Hepatocyte (in vitro differentiated cells): ENCODE measurements at places on chromosomes 2 and 18. TPM values are rescaled to one million over a fixed set of nuclear protein-coding genes. Genes with fewer than 3 reads are reported as not detected.

Gene LIMS2
- total RNA-seq: 3.9 and 4.0 TPM in 2 replicates

Gene APLF
- total RNA-seq: 4.9 and 5.0 TPM in 2 replicates

- no peaks in the 10 kb centered on the region for H3K36me3 ChIP-seq
- DNase-seq: no peak
- H3K27me3 ChIP-seq: peaks cover 83% of the 10 kb centered on the region
- H3K4me1 ChIP-seq: peaks cover 8% of the 10 kb centered on the region
These were observed 664 bp downstream of the NETO1 start for GRCh38 chr18:72866901-72867745.

DNA sequence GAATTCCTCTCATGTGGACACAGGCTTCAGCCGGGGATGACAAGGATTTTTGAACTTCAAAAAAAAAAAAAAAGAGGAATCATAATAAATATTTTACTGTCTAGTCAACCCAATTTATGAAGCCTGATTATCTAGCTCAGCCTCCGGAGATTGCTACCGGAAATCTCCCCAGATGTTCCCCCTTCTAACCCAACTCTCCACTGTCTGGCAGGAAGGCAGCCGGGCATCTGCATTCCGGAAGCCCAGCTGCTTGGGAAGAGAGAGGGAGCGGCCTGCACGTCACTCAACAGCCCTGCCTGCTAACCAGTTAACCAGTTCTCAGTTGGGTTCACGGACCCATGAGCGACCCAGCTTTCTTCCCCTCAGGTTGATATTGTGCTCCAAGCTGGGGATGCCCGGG, 87.2 kb upstream of the POU3F3 start:
- no peaks in the 10 kb centered on the region for H3K4me1 ChIP-seq
- H3K36me3 ChIP-seq: no peaks in the 10 kb centered on the region
- H3K27ac ChIP-seq: no peak overlapping the region
- DNase-seq: no peak
- no peak overlapping the region for H3K4me3 ChIP-seq

DNA sequence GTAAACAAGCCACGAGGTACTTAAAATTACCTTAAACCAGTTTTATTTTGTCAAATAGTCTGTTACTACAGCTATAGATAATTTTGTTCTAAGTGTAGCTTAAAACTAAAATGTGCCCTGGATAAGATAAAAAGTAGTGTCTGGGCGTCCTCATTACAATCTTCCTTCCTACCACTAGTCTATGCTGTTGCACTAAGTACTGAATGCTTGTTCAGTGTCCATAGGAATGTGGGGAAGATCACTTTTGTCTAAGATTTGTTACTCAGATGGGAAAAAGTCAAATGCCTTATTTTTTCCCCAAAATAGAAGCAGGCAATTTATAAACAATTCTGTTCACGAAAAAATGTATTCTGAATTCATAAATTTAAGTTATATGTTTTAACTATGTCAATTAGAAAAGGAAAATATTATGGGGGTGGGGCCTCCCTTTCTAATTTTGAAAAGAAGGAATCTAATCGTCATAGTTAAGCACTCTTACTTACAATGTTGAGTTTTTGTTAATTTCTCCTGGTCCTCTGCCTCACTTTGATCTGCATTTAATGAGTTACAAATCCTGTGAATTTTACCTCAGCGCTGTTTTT, 140.4 kb upstream of the VRK2 start:
- no peaks in the 10 kb centered on the region for H3K27me3 ChIP-seq
- no peak overlapping the region for H3K4me3 ChIP-seq
- H3K27ac ChIP-seq: no peak overlapping the region
- H3K36me3 ChIP-seq: no peaks in the 10 kb centered on the region
- peak; percentile 55 for DNase-seq
- H3K4me1 ChIP-seq: no peaks in the 10 kb centered on the region

GRCh38 chr18:10420561-10421352, 33.7 kb upstream of the APCDD1 start:
- H3K4me3 ChIP-seq: no peak overlapping the region
- H3K4me1 ChIP-seq: no peaks in the 10 kb centered on the region
- H3K27ac ChIP-seq: no peak overlapping the region
- no peak for DNase-seq

DNA sequence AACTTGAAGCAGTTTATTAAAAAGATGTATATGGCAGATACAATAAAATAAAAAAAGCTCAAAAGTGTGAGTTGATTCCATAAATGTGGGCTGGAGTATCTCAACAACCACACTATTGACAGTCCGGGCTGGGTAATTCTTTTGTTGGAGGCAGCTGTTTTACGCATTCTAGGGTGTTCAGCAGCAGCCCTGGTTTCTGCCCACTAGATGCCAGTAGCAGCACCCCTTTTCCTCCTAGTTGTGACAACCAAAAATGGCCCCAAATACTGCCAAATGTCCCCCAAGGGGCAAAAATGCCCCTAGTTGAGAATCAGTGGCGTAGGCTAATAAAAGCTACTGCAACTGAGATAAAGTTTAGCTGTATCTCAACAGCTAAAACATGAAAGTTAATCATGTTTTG, 44.8 kb downstream of the CHMP3 start:
- no peaks in the 10 kb centered on the region for H3K27me3 ChIP-seq
- no peak overlapping the region for H3K27ac ChIP-seq
- no peaks in the 10 kb centered on the region for H3K36me3 ChIP-seq
- peak; percentile 8 for DNase-seq

DNA sequence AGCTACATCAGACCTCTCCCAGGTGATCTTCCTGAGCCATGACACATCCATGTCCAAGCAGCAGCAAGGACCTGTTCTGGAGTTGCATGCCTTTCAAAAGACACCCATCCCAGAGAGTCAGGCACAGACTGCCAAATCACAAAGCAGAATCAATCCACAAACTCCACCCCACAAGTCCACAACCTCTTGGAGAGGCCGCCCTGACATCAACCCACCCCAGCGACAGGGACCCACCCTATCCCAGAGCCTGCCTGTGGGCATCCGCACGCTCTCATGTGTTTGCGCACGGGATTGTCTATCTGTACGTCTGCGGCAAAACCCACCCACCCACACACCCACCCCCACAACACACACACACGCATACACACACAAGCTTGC, 11.9 kb downstream of the SMAD7 start:
- peaks cover 96% of the 10 kb centered on the region for H3K4me1 ChIP-seq
- H3K4me3 ChIP-seq: no peak overlapping the region
- no peak for DNase-seq
- no peaks in the 10 kb centered on the region for H3K36me3 ChIP-seq

GRCh38 chr2:66443979-66444861, 9.3 kb downstream of the MEIS1 start:
- H3K4me1 ChIP-seq: peaks cover 8% of the 10 kb centered on the region
- no peak overlapping the region for H3K4me3 ChIP-seq
- no peaks in the 10 kb centered on the region for H3K36me3 ChIP-seq
- H3K27ac ChIP-seq: peak overlapping the region; percentile 93
- DNase-seq: no peak

DNA sequence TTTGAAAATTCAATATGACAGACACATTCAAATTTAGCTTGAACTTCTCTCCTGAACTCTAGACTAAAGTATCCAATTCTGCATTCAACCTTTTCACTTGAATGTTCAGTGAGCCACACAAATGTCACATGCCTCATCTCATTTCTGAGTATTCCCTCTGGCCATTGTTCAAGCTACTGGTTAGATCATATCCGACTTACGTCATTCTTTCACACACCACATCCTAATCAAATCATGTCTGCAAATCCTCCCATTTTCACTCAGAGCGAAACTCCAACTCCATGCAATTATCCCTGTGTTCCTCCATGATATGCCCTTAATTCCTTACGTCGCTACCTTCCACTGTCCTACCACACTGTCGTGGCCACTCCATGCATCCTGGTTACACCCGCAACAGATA, 425.1 kb downstream of the CBLN2 start:
- no peak for DNase-seq
- no peak overlapping the region for H3K27ac ChIP-seq
- H3K4me1 ChIP-seq: no peaks in the 10 kb centered on the region
- H3K4me3 ChIP-seq: no peak overlapping the region

- no peak overlapping the region for H3K4me3 ChIP-seq
- no peaks in the 10 kb centered on the region for H3K36me3 ChIP-seq
- no peaks in the 10 kb centered on the region for H3K27me3 ChIP-seq
- H3K4me1 ChIP-seq: no peaks in the 10 kb centered on the region
- H3K27ac ChIP-seq: no peak overlapping the region
These were observed 146.5 kb upstream of the ARL4C start for GRCh38 chr2:234643407-234643806.

DNA sequence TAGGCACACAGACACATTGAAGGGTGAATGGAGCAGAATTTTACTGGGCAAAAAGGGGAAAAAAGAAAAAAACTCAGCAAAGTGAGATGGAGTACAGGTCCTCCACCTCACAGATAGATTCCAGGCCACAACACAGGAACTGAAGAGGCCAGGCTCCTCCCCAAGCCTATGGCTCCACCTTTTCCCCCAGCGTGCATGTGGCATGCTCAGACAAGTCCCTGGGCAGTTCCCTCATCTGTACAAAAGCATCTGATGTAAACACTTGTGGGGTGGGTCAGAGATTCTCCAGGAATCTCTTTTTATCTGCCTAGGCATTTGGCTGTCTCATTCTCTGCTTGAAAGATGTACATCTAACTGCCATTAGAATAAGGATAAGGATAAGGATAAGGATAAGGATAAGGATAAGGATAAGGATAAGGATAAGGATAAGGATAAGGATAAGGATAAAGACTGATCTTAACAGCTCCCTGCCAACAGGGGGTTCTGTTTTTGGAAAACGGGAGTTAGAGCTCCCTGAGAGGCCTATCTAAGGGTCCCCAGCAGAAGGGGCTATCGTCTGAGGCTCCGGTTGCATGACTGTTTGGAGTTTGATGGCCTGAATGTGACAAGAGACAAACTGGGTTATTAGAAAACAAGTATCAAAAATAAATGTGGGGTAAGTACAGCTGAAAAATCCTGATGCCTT, 17.2 kb upstream of the ASXL3 start:
- H3K27me3 ChIP-seq: no peaks in the 10 kb centered on the region
- DNase-seq: peak; percentile 55
- no peaks in the 10 kb centered on the region for H3K36me3 ChIP-seq

- no peaks in the 10 kb centered on the region for H3K4me1 ChIP-seq
- DNase-seq: no peak
- H3K27me3 ChIP-seq: no peaks in the 10 kb centered on the region
- no peak overlapping the region for H3K27ac ChIP-seq
- H3K36me3 ChIP-seq: no peaks in the 10 kb centered on the region
- H3K4me3 ChIP-seq: no peak overlapping the region
These were observed 108.0 kb upstream of the TNP1 start for GRCh38 chr2:216967889-216968288.

- H3K27me3 ChIP-seq: peaks cover 3% of the 10 kb centered on the region
- H3K4me1 ChIP-seq: no peaks in the 10 kb centered on the region
- DNase-seq: no peak
- no peak overlapping the region for H3K27ac ChIP-seq
- H3K36me3 ChIP-seq: no peaks in the 10 kb centered on the region
These were observed 23.3 kb downstream of the PAX8 start for GRCh38 chr2:113255140-113256070.

GRCh38 chr18:31104444-31104843, 2.2 kb upstream of the DSC2 start:
- H3K36me3 ChIP-seq: no peaks in the 10 kb centered on the region
- H3K27me3 ChIP-seq: no peaks in the 10 kb centered on the region
- H3K4me1 ChIP-seq: peaks cover 3% of the 10 kb centered on the region
- no peak for DNase-seq
- no peak overlapping the region for H3K4me3 ChIP-seq

DNA sequence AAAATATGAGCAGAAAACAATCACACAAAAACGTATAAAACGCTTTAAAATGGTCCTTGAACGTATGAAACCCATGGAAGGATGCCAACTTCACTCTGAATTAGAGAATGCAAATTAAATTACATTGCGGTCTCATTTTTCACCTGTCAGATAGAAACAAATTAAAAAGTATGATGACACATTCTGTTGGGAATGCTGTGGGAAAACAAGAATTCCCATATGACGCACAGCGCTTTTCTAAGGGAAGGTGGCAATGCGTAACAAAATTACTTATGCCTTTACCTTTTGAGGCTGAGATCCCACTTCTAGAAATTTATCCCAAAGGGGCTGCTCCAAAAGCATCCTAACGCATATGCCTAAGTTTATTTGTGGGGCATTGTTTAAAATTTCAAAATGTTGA, 3.8 kb upstream of the RPS7 start:
- H3K27me3 ChIP-seq: no peaks in the 10 kb centered on the region
- no peak for DNase-seq
- H3K27ac ChIP-seq: no peak overlapping the region
- peaks cover under 1% of the 10 kb centered on the region for H3K36me3 ChIP-seq
- peaks cover under 1% of the 10 kb centered on the region for H3K4me1 ChIP-seq

DNA sequence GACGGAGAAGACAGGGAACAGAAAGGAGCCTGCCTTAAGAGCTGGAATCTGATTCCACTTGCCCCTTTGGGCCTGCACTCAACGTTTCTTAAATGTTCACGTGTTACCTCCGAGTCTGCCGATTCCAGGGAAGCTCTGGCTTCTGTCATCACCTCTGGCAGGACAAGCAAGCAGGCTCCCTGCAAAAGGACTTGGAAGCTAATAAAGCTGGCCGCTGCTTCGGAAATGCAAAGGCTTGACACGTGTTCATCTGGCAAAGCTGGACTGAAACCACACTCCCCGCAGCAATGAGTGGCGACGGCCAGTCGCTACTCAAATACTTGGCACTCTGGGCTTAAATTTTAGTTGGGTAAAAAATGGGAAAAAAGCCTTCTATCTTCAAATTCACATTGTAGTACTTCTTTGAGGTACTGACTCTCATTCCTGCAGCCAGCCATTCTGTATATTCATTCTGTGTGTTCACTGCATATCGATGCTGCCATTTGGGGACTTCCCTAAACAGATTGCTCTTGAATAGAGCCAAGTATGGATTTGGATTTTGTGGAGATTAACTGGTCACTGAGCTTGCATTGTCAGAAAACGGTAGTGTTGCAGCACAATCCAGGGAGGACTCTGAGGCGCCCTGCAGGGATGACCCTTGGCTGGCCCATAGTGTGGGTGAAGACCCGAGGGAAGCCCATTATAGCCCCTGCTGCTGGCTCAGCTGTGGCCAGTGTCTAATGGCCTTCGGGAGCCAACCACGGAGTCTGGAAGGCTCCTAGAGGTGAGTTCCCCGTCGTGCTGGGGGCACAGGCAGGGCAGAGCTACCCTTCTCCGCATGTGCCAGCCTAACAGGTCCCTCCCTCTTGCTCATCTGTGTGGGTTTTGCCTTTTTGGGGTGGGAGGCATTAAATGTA, 231.5 kb downstream of the PRKCE start:
- peak overlapping the region; percentile 38 for H3K27ac ChIP-seq
- peaks cover 30% of the 10 kb centered on the region for H3K4me1 ChIP-seq
- H3K4me3 ChIP-seq: no peak overlapping the region
- H3K27me3 ChIP-seq: no peaks in the 10 kb centered on the region
- DNase-seq: peak; percentile 35

DNA sequence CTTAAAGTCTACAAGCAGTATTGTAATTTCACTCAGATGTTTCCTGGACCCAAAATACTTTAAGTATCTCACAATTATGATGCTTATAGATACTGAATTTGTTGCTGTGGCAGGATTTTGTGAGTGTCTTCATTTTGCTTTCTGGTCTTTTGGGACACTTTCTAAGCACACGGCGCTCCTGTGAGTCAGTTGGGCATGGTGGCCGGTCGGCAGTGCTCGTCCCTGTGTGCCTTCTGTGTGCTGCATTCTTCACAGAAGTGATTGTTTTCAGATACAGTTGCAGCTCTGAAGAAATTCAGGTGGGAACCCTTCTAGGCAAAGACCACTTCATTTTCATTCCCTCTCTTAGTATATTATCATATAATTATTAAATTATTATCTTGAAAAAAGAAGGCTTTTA, 273.3 kb downstream of the ZNF407 start:
- no peak for DNase-seq
- H3K36me3 ChIP-seq: no peaks in the 10 kb centered on the region
- H3K27me3 ChIP-seq: no peaks in the 10 kb centered on the region
- H3K4me1 ChIP-seq: no peaks in the 10 kb centered on the region
